ENCODE measurements at places on chromosomes 11 and 22.
A peak's percentile ranks its signal among the peaks of the same experiment; 100 is the strongest.

DNA sequence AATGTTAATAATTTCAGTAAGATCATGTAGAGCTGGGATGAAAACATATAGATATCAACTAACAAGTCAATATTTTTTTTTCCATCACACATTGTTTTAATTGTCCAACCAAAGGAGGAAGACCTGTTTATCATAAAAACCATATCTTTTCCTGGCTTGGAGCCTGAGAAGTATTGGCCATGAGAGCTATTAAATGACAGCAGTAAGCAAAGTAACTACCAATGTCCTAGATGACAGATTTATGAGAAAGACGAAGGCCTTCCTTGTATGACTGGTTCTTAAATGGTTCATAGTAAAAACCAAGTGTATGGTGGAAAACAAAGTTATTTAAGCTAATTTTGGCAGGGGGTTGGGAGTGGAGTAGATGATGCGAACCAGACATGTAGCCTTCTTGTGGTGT is 1147.1 kb upstream of the TENM4 start:
- no peak for DNase-seq

DNA sequence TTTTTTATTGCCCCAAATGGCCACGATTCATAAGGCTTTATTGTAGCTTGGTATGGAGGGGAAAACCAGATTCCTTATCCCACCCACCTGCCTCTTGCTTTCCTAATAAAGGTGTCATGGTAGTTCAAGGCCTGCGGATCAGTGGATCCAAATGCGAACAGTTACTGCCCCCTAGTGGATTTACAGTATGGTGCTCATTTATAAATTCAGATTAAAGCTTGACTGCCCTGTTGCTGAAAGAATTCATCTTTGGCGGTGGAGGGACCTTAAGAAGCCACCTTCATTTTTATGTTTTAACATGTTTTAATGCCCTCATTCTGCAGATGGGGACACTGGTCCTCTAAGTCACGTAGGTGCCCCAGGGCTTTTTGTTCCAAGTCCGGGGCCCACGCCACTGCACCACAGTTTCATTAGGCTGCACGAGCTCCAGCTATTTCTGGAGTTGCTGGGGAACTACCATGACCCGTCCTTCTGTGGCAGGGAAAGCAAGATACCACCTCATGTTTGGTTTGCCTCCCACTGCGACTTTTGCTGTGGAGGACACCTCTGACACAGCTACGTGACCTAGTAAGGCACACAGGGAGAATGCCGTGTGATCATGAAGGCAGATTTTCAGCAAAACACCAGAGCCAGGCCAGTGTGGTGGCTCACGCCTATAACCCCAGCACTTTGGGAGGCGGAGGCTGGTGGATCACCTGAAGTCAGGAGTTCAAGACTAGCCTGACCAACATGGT is 15.6 kb upstream of the INCENP start:
- peak; percentile 72 for DNase-seq

GRCh38 chr22:30262917-30263741 is 3.5 kb downstream of the OSM start:
- peak; percentile 66 for DNase-seq

DNA sequence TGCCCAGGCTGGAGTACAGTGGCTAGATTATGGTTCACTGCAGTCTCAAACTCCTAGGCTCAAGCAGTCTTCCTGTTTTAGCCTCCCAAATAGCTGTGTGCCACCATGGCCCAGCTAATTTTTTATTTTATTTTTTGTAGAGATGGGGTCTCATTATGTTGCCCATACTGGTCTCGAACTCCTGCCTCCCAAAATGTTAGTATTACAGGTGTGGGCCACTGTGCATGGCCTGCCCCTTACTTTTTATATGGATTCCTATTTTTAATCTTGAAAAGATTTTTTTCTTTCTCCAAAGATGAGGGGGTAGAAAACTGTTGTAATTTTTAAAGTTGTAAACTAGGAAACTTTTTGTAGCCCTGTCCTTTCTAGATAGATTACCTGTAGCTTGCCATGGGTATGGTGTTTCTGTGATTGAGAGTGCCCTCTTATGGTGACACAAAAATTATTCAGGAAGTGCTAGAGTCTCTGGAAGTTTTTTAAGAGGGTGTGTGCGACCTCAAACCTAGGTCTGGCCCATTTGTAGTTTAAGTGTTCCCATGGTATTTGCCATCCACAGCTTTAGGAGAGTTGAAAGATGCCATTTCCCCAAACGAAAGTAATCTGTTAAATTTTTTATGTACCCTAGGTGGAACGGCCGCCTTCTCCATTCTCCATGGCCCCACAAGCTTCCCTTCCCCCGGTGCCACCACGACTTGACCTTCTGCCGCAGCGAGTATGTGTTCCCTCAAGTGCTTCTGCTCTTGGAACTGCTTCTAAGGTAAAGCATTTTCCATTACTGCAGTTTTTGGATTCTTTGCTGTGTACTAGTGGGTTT is 32.4 kb downstream of the MCAM start:
- peak; percentile 4 for DNase-seq

DNA sequence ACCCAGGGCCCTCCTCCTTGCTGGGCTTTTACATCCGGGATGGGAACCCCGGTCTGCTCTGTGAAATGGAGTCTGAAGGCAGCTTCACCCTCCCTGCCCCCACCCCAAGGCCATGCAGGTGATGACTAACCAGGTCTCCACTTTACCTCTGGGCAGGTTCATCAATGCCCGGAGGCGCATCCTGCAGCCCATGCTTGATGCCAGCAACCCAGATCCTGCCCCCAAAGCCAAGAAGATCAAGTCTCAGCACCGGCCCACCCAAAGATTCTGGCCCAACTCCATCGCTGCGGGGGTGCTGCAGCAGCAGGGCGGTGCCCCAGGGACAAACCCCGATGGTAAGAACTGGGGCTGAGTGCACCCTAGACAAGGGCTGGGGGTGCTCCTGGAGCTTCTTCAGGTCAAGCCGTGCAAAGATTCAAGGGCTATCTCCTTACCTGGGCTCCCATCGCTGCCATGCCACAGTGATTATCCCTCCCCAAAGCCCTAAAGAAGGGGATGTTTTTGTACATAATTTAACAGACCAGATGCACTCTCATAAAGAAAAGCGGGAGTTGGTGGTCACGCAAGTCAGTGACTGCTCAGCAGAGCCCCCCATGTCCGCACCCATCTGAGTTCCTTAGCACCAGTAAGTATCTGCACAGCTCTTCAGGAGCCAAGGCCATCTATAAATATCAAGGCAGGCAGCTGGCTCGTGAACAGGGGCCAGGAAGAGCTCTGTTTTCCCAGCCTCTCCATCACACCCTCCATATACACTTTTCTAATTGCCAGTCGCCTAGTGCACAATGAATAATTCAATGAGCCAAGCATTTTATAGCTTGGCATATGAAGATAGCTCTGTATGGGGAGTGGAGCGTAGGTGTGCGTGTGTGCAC is 66.0 kb downstream of the FEZ1 start:
- DNase-seq: no peak

DNA sequence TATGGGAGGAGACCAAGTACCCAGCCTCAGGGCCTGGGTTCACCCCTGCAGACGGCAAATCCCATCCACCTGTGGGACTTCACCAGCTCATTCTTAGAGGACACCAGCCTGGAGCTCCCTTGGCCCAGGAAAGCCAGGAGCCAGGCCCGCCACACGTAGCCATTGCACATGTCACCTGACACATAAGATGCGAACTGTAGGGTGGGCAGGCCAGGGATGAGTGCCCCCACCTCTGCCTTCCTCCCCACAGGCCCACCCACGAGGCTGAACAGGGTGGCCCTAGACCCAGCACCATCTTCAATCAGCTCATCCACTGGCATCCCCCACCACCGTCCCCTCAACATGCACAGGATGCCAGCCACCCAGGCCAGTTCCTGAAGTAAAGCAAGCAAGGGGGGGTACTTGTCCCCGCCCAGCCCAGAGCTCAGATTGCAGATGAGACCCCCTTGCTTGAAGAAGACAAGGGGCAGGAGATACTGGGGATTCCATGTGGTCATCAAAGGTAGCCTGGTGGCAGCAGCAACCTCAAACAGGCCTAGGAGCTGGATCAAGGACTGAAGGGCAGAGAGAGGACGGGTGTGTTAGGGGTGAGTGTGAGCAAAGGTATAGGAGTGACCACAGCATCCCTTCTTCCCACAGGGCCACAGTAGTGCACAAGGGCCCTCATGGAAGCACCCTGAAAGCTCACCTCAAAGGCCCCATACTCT is 45.6 kb downstream of the IGLL5 start:
- DNase-seq: no peak

GRCh38 chr22:33873186-33873585 is 47.1 kb downstream of the LARGE1 start:
- DNase-seq: peak; percentile 38

- no peak for DNase-seq
Observed at GRCh38 chr22:49107961-49108530, 719.6 kb downstream of the BRD1 start.

GRCh38 chr22:41216984-41217383 is 11.9 kb downstream of the L3MBTL2 start:
- DNase-seq: no peak

- DNase-seq: no peak
Observed at GRCh38 chr22:28024422-28024888, 105.4 kb upstream of the PITPNB start.

DNA sequence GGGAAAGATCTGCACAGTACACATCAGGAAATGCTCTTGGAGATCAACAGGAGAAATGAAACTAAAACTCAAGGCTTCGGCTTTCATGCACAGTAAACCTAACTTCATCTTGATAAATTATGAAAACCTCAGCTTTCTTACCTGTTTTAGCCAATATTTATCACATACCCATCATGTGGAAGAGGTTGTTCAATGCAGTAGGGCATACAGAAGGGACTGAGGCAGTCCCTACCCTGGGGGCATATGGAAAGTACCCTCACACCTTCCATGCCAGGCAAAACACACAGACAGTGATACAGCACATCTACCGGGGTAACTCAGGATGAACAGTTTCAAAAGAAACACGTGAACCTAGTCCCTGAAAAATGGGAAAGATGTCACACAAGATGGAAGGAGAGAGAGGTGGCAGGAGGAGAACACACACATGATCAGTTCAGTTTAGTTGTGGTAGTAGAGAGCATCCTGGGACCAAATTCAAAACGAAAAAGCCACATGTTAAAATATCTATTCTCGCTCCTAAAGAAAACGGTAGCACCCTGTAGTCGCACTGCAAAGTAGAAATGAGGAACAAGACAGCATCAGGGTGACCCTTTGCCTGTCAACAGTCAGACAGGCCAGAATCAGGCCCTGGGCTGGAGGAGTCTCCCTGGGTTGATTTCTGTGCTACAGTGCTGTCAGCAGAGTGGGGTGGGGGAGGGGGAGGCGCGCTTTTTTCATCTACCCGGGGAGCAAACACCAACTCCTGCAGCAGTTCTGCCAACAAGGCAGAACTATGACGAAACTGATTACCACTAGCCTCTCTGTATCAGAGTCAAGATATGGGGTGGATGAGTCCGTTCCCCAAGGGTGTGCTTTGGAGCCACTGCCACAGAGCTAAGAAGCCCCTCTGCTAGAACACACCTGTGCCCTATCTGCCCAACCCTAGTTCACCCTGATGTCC is 1.3 kb downstream of the HIRA start:
- no peak for DNase-seq

- DNase-seq: no peak
Observed at GRCh38 chr11:9276571-9276970, 11.4 kb upstream of the DENND5A start.

- DNase-seq: no peak
Observed at GRCh38 chr11:119652907-119653659, 75.9 kb downstream of the NECTIN1 start.

GRCh38 chr11:9851366-9851765 is 187.5 kb downstream of the SWAP70 start:
- no peak for DNase-seq

- DNase-seq: no peak
Observed at GRCh38 chr11:69211920-69212797, 56.4 kb downstream of the SMIM38 start.

DNA sequence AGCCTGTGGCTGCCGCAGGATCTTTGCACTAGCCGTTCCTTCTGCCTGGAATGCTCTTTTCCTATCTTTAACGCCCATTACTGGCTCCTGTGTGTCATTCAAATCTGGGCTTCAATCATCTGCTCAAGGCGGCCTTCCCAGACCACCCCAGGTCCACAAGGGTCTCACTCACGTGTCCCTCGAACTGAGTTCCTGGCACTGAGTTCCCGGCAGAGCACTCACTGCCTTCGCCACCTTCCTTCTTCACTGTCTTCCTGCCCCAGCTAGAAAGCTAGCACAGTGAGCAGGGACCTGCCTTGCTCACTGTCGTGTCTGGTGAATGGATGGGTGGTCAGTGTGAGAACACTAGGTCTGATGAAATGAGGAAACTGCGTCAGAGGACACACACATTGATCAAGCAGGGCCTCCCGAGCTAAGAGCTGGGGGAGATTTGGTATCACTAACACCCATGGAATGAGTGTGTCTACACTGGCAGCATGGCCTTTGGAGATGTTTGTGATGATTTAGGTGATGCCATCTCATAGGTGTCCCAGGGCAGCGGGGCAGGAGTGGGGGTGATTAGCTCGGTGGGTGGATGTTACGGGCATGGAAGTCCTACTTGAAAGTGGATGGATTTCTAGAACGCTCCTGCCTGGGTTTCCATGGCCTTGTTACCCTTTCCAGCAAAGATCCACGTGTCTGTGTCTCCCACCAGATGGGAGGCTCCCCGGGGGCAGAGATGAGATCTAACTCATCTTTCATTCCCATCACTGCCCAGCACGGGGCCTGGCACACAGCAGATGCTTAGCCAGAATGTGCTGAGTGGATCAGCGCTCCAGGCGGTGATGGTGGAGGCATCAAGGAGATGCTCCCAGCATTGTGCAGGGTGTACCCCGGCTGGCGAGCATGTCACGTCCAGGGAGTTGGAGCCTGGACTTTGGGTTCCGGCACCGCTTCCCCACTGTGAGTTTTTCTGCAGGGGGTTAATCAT is 64.5 kb downstream of the SHISAL1 start:
- no peak for DNase-seq

Measured in NCI-H345 (cell line).